Stimulated activated CD4-positive, alpha-beta T cell treated with anti-CD3 and anti-CD28 coated beads, Interleukin-2, amount 100 ng/mL, for 24 hours (primary cell): ENCODE measurements at places on chromosomes 6 and 20.

DNA sequence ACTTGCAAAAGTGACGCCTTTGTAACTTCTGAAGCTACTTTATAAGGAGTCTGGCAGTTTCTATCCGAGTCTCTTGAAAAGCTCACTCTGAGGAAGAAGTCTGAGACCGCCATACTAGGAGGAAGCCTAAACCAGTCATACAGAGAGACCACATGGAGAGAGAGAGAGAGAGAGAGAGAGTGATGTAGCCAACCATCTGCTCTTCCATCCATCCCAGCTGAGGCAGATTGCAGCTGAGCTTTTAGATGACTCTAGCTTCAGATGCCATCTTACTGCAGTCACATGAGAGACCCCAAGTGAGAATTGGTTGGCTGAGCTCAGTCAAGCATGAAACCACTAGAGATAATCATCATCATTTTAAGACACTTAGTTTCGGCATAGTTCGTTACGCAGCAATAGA, 15.0 kb upstream of the DTNBP1 start:
- no peak for DNase-seq

GRCh38 chr20:61982191-61982950, 83.3 kb downstream of the TAF4 start:
- no peak for DNase-seq

- DNase-seq = no peak
These were observed 64.6 kb upstream of the SCP2D1 start for GRCh38 chr20:18748987-18749386.

DNA sequence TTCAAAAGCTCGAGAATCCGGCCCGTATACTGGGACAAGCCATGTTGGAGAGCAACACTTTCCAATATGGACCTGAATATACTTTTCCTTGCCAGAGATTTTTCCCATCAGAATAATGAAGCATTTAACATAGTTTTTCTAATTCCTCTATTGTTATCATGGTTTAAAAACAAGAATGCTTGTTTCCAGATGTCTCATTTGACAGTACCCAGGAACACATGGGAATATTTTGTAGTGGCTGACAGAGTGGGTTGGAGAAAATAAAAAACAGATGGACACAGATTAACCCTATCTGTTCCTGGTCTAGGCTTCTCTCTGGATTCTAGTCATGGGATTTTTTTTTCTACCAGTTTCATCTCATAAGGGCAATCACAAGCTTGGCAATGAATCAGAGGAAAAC, 164.8 kb upstream of the CEP162 start:
- no peak for DNase-seq

DNA sequence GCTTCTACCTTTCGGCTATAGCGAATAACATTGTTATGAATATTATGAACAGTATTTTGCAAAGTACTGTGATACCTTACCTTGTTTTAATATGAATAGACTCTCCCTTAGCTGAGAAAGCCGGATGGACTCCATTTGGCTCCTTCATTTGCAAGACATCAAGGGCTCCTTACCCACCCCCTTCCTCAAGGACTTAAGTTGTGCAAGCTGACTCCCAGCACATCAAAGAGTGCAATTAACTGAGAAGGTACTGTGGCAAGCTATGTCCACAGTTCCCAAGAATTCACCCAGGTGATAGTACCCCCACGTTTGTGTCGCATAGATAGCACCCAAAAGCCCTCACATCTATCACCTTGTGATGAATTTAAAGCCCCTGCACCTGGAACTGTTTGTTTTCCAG, 11.2 kb downstream of the CST5 start:
- DNase-seq = no peak

DNA sequence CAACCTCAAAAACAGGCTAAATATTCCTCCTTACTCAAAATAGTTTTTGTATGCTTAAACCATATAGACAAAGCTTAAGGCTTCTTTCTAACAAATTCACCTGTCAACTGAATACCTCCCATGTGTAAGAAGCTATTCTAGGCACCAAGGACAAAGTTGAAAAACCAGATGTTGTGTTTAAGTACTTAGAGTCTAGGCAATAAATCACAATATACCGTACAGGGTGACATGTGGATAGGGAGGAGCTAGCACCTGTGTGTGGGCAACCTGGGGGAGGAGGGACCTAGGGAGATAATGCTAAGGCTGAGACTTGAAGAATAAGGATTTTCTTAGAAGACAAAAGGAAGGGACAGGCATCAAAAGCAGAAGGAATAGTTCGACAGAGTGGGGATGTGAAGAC, 123.5 kb downstream of the LMBRD1 start:
- DNase-seq = no peak

- DNase-seq = no peak
These were observed 15.5 kb downstream of the FAM83B start for GRCh38 chr6:54861905-54862616.

- DNase-seq = no peak
These were observed 738.0 kb downstream of the EPHA7 start for GRCh38 chr6:92681401-92681800.

GRCh38 chr20:62675877-62676260, 32.8 kb upstream of the NTSR1 start:
- DNase-seq = no peak

DNA sequence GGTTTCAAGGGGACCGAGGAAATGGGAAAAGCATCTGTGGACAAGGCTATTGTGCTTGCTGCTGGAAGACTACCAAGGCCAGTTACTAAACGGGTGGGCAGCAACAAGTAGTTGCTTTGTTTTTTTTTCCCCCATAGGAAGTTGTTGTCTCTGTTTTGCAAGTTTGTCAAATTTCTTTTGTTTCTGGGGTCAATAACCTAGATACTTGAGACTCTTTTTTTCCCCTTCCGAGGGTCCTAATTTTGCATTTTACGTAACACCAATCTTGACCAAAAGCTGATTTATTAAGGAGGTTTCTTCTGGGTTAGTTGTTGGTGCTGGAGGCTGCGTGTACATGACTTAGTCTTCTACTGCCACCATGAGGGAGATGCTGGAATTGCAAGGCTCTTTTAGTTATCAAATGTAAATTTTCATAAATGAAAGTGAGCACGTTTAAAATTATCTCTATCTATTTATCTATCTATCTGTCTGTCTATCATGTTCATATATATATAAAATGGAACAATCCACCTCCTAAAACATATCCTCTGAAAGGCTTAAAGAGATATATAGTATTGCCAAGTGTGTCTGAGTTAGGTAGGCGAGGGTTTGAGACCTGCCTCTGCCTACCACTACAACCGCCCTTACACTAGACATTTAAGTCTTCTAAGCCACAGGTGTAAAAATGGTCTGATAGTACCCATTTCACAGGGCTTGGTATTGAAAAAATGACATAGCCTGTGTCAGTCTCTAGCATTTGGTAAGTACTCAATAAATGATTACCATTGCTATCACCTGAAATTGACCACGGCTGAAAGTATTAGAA, 60.2 kb downstream of the GCLC start:
- peak; percentile 84 for DNase-seq
